ENCODE measurements at places on chromosomes 7 and 10. TPM values are rescaled to one million over a fixed set of nuclear protein-coding genes. Genes with fewer than 3 reads are reported as not detected.

- DNase-seq, result peak; percentile 40
Observed at GRCh38 chr7:28573059-28573553, 160.8 kb downstream of the CREB5 start.

- DNase-seq, result no peak
Observed at GRCh38 chr10:66162560-66163143, 763.2 kb upstream of the LRRTM3 start.

ZNF488 gene
- 0.31 TPM for total RNA-seq

MINPP1 gene
- total RNA-seq, result 24.9 TPM

MYOF gene
- 249 TPM for total RNA-seq

ATP6V0A4 gene
- total RNA-seq, result 0.35 TPM

LIPJ gene
- not detected for total RNA-seq

GRCh38 chr7:17782216-17782549 is 158.1 kb downstream of the SNX13 start:
- DNase-seq, result no peak

RTKN2 gene
- 5.4 TPM for total RNA-seq

DNA sequence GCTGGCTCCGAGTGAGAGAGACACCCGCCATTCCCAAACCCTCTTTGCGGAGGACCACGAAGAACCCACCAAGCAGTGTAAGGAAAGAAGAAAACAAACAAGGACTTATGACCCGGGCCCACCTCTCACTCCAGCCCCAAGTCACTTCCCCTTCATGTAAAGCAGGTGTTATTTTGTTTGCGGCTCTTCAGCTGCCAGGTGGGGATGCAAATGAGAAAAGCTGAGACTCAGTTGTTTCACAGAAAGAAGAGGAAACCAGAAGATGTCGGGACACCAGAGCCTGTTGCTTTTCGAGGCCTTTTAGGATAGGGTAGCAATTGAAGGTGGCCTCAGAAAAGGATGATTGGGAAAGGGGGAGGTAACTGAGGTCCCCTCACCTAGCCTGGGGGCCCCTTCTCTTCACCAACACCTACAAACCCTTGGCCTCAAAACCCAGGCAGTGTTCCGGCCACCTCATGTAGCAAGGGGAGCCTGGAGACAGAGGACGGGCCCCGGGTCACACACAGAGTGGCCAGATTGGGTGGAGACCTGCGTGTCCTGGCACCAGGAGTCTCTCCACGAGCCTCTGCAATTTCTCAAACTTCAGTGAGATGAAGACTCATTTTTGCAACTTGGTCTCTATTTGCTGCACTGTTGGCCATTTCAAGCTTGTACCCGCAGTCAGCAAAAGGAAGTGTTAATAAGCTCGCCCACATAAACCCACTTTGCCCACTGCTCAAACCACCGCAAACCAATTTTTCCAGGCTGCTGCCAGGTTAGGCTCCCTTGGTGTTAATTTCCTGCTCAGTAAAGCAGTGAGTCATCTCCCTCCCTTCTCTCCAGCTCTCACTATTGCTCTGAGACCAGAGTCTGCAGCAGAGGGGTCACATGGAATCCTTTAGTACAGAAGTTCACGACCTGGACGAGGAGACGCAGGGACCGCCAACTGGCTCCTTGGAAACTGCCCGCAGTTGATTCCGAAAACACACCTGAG is 45.5 kb downstream of the AOC1 start:
- DNase-seq, result no peak

DNA sequence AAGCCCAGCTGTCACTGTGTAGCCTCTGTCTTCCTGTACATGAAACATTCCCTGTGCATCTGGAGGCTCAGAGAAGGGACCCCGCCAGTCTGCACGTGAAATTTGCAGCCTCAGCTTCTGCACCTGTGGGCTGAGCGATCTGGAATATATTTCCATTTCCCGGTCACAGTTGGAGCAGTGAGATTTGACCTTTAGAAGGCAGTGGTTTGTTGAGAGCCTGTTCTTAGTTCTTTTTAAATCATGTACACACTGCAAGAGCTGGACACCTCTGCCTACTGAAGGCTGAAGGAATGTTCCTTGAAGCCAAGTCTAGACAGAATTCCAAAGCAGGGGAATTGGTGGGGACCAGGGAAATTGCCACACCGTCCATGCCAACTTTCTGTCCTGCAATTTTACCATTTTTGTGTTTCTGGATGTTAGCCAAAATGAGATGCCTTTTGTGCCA is 706.6 kb downstream of the INHBA start:
- peak; percentile 25 for DNase-seq

FZD8 gene
- total RNA-seq, result 5.2 TPM

MMRN2 gene
- total RNA-seq, result 0.94 TPM

DNA sequence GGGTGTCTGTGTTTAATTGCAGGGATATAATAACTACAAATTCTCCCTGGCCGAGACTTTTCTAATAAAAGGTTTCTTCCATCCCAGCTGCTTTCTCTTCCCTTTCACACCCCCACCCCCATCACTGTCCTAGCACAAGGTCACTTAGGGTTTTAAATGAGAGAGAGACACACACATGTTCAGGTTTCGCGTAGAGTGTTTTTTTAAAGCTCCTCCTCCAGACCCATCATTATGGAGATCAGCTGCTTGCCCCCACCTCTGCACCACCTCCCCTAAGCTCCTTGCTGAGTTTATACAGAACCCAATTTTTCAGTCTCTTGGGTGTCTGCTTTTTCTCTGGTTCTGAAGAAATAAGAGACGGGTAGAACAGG is 18.6 kb downstream of the LRMDA start:
- DNase-seq, result no peak

GRCh38 chr7:154899862-154900261 is 103.1 kb downstream of the PAXIP1 start:
- no peak for DNase-seq

GRCh38 chr10:43524434-43525247 is 49.8 kb downstream of the ZNF239 start:
- DNase-seq, result no peak

DNA sequence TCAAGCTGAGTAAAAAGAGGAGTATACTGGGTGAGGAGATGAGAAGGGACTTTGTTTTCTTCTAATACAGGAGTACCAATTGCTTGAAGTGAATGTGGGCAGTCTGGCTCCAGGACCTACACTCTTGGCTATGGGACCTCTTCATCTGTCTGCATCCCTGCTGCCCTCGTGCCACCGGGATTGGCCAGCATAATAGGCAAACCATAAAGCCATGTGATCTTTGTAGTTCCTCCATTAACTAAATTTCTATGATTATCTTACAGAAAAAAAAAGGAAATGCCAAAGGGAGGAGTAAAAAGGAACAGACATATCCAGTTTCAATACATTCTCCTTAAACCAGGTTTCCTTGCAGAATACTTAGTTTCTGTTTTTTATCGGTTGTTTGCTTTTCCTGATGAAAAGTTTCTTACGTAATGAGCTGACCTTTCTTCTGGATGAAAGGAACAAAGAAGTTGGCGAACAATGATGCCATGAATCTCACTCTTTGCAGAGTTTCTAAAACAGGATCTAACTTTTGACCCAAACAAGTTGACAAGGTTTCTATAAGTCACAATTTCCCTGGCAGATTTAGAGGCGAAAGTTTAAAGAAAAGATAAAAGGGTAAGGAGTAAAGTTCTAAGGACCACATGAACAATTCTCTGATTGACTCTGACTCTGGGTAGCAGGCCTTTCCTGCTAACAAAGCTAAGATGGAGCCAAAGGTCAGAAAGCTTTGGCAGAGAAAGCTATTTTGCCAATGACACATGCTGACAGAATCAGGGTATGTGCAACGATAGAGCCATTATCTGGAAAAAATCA is 54.1 kb downstream of the LAMB1 start:
- DNase-seq, result peak; percentile 65

DNA sequence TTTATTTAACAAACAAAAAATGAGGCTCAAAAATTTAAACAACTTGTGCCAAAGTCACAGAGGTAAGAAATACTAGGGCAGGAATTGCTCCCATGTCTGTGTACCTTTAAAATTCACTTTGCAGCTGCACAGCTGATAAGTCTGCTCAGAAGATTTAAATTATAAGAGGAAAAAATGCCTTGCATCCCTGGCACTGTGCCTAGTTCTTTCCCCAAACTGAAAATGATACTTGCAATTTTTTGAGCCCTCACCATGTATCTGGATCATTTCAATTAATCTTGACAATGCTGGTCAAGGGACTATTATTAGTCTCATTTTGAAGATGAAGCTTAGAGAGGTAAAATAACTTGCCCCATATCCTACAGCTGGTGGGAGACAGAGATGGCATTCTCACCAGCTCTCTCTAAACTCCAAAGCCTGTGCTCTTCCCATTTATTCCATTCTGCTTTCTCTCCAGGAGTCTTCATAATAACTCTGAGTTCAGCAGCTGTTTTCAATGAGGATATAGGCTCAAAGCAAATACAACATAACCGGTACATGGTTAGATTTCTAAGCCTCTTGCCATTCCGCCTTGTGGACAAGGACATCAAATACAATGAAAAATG is 350.5 kb upstream of the LRRTM3 start:
- DNase-seq, result no peak

DNA sequence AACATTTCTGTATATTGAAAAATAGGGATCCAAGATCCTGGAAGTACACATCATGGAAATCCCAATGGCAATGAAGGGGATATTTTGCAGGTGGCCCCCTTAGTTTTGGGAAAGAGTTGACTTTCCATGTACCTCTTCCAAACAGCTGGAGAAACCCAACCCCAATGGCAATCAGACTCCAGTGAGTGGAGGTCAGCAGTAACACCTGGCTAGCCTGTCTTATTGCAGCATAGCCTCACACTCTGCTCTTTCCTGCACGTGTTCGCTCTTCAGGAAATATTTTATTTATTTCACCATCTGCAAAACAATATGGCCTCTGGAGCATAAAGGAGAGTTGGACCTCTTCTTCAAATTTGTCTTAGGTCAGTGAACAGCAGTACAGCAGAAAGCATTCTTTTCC is 340.0 kb upstream of the NRP1 start:
- no peak for DNase-seq

DNA sequence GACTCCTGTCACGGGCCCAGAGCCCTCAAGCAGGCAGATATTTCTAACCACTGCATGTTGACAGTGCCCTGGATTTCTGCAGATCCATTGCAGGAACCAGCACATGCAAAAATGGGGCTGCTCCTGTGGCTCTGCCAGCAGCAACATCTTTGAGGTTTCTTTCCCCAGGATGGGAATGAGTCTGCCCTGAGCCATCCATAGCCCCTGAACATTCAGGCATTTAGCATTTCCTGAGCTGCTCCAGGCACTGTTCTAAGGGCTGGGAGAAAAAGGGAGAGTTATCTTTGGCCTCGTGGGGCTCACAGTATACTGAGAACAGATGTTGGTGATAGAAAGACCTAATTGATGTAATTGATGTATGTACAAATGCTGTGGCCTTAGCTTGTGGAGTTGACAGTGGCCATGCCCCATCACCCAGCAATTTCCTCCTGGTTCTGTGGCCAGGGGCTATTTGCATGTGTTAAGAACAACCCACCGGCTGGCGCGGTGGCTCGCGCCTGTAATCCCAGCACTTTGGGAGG is 66.0 kb upstream of the LRRC4 start:
- no peak for DNase-seq

DNA sequence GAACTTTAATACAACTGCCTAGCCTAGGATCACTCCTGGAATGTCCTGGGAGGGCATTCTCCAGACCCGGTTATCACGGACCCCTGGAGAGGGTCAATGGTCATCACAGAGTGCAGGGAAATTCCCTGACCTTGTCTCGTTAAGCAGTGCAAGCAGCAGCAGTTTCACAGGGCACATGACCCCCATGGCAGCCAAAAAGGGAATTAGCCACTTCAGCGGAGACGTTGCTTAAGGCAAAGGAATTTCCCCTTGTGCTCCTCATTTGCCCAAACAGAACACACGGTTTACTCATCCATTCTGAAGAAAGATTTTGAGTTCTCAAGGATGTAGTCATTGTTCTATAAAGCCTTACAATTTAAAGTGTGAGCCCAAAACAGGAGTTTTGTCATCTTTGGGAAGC is 260.3 kb downstream of the SNX13 start:
- peak; percentile 82 for DNase-seq

- no peak for DNase-seq
Observed at GRCh38 chr7:86815556-86815955, 171.8 kb downstream of the GRM3 start.

TUBB8 gene
- total RNA-seq, result not detected

- DNase-seq, result no peak
Observed at GRCh38 chr10:80489371-80490112, 35.4 kb downstream of the TSPAN14 start.

DNA sequence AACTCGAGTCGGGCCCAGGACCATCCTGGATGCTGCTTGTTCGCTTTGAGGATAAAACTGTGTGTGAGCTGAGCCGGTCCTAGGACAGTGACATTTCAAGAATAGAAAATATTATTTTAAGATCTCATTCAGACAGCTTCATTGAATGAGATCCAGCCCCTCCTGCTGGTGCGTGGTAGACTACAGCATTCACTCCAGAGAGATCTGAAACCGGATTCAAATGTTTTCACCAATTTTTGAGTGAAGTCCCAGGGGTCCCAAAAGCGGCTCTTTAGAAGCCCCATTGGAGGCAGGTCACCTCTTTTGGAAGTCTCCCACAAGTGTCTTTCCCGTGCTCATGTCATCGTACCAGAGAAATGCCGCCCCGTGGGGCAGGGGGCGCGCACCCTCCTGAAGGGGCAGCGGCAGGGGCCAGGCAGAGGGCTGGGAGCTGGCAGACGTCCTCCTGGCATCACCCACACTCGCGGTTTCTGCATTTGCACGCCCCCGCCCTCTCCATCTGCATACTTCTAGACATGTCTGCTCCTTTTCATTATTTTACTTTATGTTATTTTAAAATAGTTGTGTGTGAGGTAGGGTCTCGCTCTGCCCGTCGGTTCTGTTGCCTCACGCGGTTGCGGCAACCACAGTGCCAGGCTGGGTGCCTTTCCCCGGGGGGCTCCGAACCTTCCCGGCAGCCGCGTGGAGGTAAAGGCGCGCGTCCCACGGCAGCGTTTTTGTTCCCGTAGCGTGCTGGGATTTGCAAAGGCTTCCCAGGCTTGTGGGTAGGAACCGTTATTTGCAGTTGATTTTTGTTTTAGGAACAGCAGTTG is 52.3 kb upstream of the DPYSL4 start:
- DNase-seq, result no peak

- peak; percentile 73 for DNase-seq
Observed at GRCh38 chr10:68560186-68560942, at the start of gene TET1. Gene TET1, plus strand, starts transcription at chr10:68560337. Its CDS starts 12,002 bp downstream, at chr10:68572339.

MYL10 gene
- total RNA-seq, result not detected

DNA sequence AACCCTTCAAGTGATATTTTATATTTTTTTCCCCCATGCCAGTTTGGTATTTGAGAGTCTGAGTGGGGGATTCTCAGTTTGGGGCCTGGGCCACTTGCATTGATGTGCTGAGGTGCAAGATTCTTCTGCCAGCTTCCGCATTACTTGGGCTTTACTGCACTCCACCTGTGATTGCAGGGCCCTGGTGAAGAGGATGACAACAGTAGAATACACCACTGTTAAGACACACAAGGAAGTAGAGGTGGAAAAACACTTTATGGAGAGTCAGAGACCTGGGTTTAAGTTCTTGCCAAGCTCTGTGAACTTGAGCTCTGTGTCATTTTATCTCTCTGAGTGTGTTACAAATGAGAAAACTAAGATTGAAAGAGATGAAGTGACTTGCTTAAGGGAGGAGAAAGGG is 209.4 kb downstream of the LRMDA start:
- DNase-seq, result no peak

GRCh38 chr10:102702742-102703141 is 11.5 kb downstream of the ARL3 start:
- DNase-seq, result no peak

- no peak for DNase-seq
Observed at GRCh38 chr10:106992055-106992454, 172.5 kb downstream of the SORCS1 start.

SLC16A9 gene
- total RNA-seq, result 0.88 TPM

- peak; percentile 68 for DNase-seq
Observed at GRCh38 chr10:90968328-90969081, 47.6 kb upstream of the ANKRD1 start.

GRCh38 chr7:32026083-32026425 is 44.2 kb downstream of the PDE1C start:
- no peak for DNase-seq

GRCh38 chr7:100888988-100889750 is at the start of gene UFSP1:
Gene UFSP1, minus strand, starts transcription at chr7:100889715. Its CDS starts 444 bp downstream, at chr7:100889271.
- no peak for DNase-seq

Measured in myocyte (in vitro differentiated cells).